CD4-positive, alpha-beta T cell treated with Interleukin-4 for 4 hours (primary cell): ENCODE measurements at places on chromosomes 2 and 18.

- DNase-seq, result no peak
These were observed 59.4 kb downstream of the TSPYL6 start for GRCh38 chr2:54196646-54197045.

- DNase-seq, result no peak
These were observed 269.4 kb upstream of the AGAP1 start for GRCh38 chr2:235224410-235224809.

DNA sequence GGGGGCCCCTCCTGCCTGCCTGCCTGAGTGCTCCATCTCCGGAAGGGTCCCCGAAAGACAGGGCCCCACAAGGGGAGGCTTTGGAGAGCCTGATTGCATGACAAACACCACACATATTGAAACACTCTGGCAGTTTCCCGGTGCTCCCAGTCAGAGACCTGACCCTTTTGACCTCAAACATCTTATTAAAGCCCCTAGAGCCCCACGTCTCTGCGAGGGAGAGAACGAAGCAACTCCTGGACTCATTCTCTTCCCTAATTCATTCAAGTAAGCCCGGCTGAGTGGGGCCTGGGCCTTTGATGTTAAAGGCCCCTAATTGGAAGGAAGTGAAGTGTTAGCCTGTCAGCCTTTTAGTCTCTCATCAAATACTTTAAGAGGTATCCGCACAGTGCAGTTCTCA is 335.6 kb downstream of the CYRIA start:
- DNase-seq, result no peak

GRCh38 chr18:42745931-42746330 is 369.6 kb downstream of the RIT2 start:
- DNase-seq, result no peak

DNA sequence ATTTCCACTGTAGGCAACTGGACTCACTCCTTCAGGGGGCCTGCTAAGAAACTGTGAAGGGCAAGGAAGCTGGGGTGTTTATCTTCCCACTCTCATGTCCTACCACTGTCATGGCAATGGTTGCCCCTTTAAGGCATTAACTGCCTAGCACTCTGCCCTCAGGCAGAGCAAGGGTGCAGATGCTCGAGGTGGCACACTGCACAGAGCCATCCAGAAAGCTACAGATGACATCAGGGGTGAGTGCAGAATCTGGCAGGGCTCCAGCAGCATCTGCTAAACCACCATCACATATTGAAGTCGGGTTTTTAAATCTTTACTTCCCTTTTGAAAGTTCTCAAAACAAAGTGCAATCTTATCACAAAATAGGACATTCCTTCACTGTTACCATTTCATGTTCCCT is 75.4 kb downstream of the RAPGEF4 start:
- no peak for DNase-seq

DNA sequence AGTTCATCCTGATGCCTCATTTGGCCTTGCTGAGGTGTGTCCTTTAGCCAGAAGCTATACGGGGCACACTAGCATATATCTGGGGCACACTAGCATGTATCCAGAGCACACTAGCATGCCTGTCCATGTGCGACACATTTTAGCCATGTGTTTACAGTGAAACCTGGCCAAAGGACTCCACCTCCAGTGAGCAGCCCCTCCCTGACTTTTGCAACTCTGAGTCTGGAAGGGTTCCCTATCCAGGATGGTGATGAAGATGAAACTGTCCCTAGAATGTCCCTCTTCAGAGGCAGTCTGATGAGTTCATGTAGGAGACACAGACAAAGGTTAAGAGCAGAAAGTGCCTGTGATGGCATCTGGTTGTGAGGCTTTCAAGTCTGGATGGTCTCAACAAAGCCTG is 61.4 kb upstream of the LGALSL start:
- no peak for DNase-seq

GRCh38 chr2:82395531-82395930 is 2063.5 kb downstream of the SUCLG1 start:
- no peak for DNase-seq

GRCh38 chr2:42922790-42923579 is 130.6 kb upstream of the HAAO start:
- no peak for DNase-seq

GRCh38 chr2:8447610-8448221 is 234.1 kb upstream of the ID2 start:
- no peak for DNase-seq

GRCh38 chr2:25445464-25445863 is 103.7 kb upstream of the DNMT3A start:
- no peak for DNase-seq

DNA sequence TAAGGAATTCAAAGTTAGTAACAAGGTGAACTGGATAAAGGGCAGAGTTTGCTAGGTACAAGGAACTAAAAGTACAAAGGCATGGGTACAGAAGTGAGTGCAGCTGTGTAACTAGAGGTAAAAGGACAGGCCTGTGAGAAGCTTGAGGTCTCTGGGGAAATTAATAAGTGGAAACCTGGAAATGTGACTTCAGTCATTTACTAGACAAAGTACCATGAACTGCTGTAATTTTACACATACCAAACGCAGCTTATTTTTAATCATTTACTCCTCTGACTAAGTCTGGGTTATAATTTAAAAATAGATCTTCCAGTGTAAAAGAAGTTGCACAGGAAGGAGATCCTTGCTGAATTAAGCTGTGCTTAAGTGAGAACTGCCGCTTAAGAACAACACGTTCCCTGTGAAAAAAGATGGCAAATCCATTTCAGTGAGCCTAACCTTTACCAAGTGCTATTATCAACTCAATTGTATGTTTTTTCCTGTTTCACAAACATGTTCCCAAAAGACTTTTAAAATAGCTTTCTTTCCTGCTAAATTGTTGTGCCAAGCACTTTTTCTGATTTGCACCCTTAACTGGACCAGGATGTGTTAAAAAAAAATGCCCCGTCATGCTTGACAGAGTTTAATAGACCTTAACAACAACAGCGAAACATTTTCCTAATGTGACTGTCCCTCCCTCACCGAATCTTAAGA is 44.3 kb downstream of the CALCRL start:
- no peak for DNase-seq

GRCh38 chr2:219662566-219662965 is 35.1 kb downstream of the SLC4A3 start:
- DNase-seq, result no peak

GRCh38 chr18:916562-916961 is 11.9 kb downstream of the ADCYAP1 start:
- DNase-seq, result no peak

- peak; percentile 79 for DNase-seq
These were observed 114.5 kb downstream of the METTL8 start for GRCh38 chr2:171319164-171319810.
